ENCODE measurements at places on chromosomes 5 and 9.
A peak's percentile ranks its signal among the peaks of the same experiment; 100 is the strongest.

DNA sequence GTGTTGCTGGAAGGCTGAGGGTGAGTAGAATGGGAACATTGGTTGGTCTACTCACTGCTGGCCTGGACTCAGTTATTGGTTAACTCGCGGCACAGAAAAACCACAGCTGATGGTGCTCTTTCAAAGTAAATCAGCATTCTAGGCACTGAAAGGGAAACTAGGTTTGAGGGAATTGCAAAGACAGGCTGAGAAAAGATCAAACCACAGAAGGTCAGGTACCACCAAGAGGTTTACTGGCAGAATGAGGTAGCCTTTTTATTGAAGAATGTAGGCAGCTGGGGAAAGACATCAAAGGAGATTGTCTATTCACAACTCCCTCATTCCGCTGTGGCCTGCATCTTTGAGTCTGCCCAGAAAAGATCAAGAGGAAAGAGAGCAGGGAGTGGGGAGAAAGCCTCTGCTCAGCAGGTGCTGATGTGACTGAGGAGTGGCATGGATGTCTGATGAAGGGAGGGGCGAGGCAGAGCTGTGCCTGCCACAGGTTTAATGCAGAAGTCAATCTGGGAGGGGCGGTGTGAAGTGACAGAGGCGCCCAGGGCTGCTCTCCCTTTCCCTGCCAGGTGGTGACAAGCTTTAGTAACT is 255.5 kb downstream of the MAN2A1 start:
- DNase-seq, result no peak

DNA sequence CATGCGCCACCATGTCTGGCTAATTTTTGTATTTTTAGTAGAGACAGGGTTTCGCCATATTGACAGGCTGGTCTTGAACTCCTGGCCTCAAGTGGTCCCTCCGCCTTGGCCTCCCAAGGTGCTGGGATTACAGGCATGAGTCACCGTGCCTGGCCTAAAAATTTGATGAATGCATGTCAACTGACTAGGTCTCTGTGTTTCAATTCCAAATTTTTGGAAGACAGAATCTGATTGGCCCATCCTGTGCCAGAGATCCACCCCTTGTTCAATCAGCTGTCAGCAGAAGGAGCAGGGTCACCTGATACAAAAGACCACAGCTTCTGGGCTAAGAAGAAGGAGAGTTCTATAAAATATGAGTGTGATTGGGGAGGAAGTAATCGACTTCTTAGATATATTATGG is 43.5 kb upstream of the COL15A1 start:
- DNase-seq, result no peak

GRCh38 chr9:110121170-110121569 is 86.8 kb downstream of the C9orf152 start:
- DNase-seq, result no peak

DNA sequence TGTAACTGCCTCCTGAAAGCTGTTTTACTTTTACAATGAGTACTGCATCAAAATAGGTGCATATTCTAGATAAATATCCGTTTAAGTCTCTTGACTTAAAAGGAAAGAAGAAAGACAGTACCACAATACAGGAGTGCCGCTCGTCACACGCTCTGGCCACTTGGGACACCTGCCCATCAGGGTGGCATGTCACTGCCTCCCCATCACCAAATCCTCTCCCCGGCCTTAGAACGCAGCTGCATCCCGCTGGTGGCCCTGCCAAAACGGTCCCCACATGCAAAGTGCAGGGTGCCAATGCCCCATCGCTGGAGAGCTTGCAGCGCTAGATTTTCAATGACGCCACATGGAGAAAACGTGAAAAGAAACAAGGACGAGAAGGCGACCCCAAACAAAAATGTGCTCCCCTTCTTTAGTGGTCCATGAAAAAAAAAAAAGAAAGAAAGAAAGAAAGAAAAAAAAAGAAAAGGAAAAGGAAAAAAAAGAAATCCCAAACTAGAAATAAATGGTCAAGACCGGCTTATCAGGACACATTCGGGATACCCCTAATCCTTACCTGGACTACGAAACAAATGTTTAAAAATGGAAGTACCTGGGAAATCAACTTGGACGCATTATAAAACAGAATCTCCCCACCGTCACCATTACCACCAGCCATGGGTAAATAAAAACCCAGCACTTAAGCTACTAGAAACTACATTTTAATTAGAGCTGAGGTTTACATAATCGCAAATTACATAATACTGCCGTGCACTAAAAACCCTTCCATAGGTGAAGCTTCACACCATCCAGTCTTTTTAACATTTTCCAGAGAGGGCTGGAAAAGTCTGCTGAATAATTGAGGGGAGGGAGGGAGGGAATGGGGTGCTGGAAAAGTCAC is 1.0 kb downstream of the ANKH start:
- DNase-seq, result peak; percentile 45

DNA sequence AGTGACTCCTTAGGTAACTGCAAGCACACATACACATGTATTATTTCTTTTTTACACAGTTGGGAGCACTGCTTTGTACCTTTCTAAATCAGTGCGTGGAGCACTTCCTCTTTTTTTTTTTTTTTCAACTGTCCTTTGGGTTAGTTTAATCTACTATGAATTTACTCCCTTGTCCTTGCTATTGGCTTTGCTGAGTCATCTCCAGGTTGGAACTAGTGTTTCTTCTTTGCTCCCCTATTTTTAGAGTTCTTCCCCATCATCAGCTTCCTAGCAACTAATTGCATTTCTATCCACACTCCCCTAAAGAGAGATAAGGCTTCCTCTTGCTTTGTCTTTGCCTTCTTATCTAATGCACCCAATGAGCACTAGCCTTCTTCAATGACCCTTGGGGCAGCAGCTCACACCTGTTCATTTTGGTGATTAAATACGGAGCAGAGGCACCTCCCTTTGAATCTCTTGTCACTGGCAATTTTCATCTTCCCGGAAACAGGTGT is 24.3 kb downstream of the S100Z start:
- no peak for DNase-seq

GRCh38 chr5:118705959-118706667 is 282.2 kb downstream of the DTWD2 start:
- no peak for DNase-seq

DNA sequence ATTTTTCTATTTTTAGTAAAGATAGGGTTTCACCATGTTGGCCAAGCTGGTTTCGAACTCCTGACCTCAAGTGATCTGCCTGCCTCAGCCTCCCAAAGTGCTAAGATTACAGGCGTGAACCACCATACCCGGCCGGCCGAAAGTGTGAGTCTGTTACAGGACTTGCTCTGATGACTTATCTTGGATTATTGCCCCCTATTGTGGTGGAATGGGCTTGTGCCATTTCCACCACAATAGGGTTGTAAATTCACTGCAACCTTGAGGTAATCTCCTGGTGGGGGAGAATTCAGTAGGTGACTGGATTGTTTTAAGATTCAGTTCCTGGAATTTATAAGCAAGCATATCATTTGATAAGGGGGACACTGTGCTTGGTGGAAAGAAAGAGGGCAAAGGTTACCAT is 15.0 kb upstream of the HMGCR start:
- DNase-seq, result no peak

DNA sequence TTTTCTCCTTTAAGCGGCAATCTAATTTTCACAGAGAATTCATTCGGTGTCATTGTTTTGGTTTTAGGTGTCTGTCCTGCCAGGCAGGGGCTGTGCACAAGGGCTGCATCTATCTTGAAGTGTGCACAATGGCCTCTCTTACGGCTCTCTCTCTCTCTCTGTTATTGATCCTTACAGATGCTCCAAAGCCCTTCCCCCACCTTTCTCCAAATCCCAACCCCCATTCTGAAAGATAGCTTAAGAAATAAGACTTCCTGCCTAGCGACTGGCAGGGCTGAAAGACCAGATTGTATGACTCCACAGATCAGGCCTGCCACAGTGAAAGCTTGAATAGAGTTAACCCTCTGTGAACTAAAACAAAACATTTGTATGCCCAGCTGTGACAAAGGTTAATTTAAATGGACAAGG is 86.5 kb upstream of the NR5A1 start:
- no peak for DNase-seq

- no peak for DNase-seq
These were observed 73.7 kb downstream of the PPARGC1B start for GRCh38 chr5:149803641-149804468.

GRCh38 chr5:94802450-94802849 is 184.0 kb downstream of the SLF1 start:
- no peak for DNase-seq

DNA sequence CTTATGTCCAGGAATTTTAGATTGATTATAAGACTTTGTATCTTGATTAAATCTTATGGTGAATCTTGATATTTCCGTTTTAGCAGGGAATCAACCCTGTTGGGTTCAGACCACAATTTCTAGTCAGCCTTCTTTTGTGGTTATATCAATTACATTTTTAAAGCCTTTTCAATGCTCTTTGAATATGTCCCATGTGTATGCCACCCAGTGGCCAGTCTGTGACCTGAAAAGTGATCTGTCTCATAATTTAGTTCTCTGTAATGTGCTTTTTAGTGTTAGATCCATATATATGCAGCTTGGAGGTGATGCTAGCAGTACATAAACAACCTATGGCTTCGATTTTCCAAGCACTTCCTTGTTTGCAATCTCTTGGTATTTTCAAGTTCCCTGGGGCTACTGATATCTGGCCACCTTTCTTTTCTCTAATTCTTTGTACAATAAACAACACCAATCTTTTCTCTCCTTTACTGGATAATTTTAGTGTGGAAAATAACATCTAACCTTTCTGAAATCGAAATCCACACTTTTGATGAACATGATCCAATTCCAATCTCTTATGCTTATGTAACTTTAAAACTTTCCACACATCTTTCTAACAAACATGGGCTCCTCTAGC is 28.8 kb downstream of the PDE8B start:
- no peak for DNase-seq

DNA sequence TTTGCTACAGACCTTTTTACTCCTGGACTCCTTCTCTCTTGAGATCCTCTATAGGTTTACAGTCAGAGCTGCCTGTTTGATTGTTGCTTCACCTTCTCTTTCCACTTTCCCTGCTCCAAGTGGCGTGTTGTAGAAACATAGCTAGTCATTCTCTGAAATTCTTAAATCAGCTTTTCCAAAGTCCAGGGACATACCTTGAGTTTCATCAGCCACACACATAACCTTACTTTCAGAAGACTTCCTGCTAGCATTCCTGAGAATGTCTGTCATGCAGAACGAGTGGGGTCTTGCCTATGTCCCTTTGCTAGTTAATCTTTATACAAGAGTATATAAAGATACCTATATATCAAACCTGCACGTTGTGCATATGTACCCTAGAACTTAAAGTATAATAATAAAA is 230.3 kb upstream of the ZNF462 start:
- no peak for DNase-seq

- no peak for DNase-seq
These were observed 56.7 kb downstream of the MAPKAP1 start for GRCh38 chr9:125650271-125650737.

DNA sequence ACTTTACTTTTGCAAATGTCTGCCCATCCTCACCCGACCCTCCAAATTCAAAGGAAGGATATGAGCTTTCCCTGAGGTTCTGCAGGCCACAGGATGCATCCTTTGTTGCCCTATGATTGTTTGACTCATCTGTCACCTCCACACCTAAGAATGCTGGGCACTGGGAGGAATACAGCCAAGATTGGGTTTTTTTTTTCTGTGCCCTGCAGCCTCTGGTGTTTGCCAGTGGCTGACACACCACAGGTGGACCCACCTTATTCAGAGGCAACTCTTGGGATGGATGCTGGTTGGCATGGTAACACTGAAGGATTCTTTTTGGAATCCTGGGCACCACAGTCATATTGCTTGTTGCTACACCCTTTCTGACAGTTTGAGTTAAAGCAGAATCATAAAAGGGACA is 29.7 kb downstream of the C9orf152 start:
- no peak for DNase-seq

DNA sequence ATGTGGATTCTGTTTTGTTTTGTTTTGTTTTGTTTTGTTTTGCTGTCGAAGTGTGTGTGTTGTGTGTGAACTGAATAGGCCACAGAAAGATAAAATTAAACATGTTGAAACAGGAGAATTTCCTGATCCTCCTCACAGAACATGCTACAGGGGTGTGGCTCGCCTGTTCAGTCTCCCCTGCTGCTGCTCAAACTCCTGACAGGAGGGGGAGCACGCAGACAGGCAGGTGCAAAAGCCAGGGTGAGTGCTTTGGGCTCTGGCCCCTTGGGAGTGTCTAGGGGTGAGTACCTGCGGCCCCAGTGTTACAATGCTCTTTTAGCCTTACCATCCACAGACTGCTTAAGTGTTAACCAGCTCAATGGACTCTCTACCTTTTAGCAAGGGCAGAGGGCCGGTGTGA is 473.5 kb downstream of the MAT2B start:
- DNase-seq, result no peak

GRCh38 chr5:41181691-41182564 is 31.4 kb downstream of the C6 start:
- DNase-seq, result no peak

GRCh38 chr5:5979377-5979760 is 399.0 kb downstream of the MED10 start:
- no peak for DNase-seq

GRCh38 chr5:135063511-135064234 is 29.6 kb upstream of the PITX1 start:
- DNase-seq, result no peak

Measured in stimulated activated CD4-positive, alpha-beta T cell treated with anti-CD3 and anti-CD28 coated beads, Interleukin-1b, Interleukin-23, amount 100 ng/mL, for 24 hours (primary cell).